Esophagus (tissue), 2 donors: ENCODE measurements at places on chromosomes 2 and 18. TPM values are rescaled to one million over a fixed set of nuclear protein-coding genes. Genes with fewer than 3 reads are reported as not detected.

CYTIP gene
- 1.4 TPM for polyA plus RNA-seq

RIT2 gene
- not detected for polyA plus RNA-seq

POTEI gene
- not detected for polyA plus RNA-seq

TRAPPC12 gene
- 43.6 TPM for polyA plus RNA-seq

TSPYL6 gene
- 0.02 TPM for polyA plus RNA-seq

ARHGAP25 gene
- polyA plus RNA-seq = 4.0 TPM

CTNNA2 gene
- not detected for polyA plus RNA-seq

SLC8A1 gene
- polyA plus RNA-seq = 0.26 TPM

WDR75 gene
- 15.3 TPM for polyA plus RNA-seq

KIF5C gene
- 0.16 TPM for polyA plus RNA-seq

REEP1 gene
- 2.9 TPM for polyA plus RNA-seq

MYO5B gene
- 35.3 TPM for polyA plus RNA-seq

FAM124B gene
- polyA plus RNA-seq = 0.33 TPM

TXNDC2 gene
- 0.06 TPM for polyA plus RNA-seq

SEMA4C gene
- 13.1 TPM for polyA plus RNA-seq

GNLY gene
- 1.2 TPM for polyA plus RNA-seq

MTCL1 gene
- 6.5 TPM for polyA plus RNA-seq

MC5R gene
- polyA plus RNA-seq = 0.12 TPM

AFF3 gene
- 1.0 TPM for polyA plus RNA-seq

GPR55 gene
- polyA plus RNA-seq = 0.28 TPM

ZNF519 gene
- 4.7 TPM for polyA plus RNA-seq

IL1B gene
- polyA plus RNA-seq = 1.9 TPM

ADGRF3 gene
- 0.12 TPM for polyA plus RNA-seq

SPR gene
- 17.2 TPM for polyA plus RNA-seq

NEU2 gene
- not detected for polyA plus RNA-seq

MTX2 gene
- polyA plus RNA-seq = 45.4 TPM

WDPCP gene
- 0.81 TPM for polyA plus RNA-seq

TNFAIP6 gene
- polyA plus RNA-seq = 0.28 TPM

PTPRM gene
- 6.3 TPM for polyA plus RNA-seq

CYS1 gene
- 0.29 TPM for polyA plus RNA-seq

KYNU gene
- 2.7 TPM for polyA plus RNA-seq

DSEL gene
- 0.38 TPM for polyA plus RNA-seq

ZAP70 gene
- polyA plus RNA-seq = 3.9 TPM

WDSUB1 gene
- polyA plus RNA-seq = 9.0 TPM

TANC1 gene
- 18.1 TPM for polyA plus RNA-seq

ATP6V1B1 gene
- polyA plus RNA-seq = 0.88 TPM

RNF149 gene
- 31.7 TPM for polyA plus RNA-seq

CAVIN2 gene
- 11.1 TPM for polyA plus RNA-seq

CD8A gene
- polyA plus RNA-seq = 4.2 TPM

GALNT3 gene
- 30.7 TPM for polyA plus RNA-seq

POMC gene
- polyA plus RNA-seq = 2.1 TPM

IKZF2 gene
- 11.3 TPM for polyA plus RNA-seq

SCN9A gene
- 0.12 TPM for polyA plus RNA-seq

EIF2B4 gene
- polyA plus RNA-seq = 44.1 TPM

CPLX4 gene
- polyA plus RNA-seq = not detected
